ENCODE measurements at places on chromosomes 16 and 17.

GRCh38 chr17:80970044-80970761 is 21.4 kb upstream of the CHMP6 start:
- peak; percentile 35 for DNase-seq

- DNase-seq, result no peak
Measured at GRCh38 chr17:56468840-56469239, 124.7 kb upstream of the NOG start.

GRCh38 chr17:17493986-17494466 is 2.2 kb downstream of the RASD1 start:
- no peak for DNase-seq

DNA sequence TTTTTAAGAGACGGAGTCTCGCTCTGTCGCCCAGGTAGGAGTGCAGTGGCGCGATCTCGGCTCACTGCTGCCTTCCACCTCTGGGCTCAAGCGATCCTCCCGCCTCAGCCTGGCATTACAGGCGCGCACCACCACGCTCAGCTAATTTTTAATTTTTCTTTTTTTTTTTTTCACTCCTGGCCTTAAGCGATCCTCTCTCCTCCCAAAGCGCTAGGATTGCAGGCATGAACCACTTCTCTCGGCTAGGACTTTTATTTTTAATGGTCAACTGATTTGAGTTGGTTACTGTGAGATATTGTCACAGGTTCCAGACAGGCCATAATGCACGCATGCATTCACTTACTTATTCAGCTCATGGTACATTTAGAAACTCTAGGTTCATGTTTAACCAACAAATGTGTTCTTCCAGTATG is 888 bp downstream of the PIGW start:
- no peak for DNase-seq

DNA sequence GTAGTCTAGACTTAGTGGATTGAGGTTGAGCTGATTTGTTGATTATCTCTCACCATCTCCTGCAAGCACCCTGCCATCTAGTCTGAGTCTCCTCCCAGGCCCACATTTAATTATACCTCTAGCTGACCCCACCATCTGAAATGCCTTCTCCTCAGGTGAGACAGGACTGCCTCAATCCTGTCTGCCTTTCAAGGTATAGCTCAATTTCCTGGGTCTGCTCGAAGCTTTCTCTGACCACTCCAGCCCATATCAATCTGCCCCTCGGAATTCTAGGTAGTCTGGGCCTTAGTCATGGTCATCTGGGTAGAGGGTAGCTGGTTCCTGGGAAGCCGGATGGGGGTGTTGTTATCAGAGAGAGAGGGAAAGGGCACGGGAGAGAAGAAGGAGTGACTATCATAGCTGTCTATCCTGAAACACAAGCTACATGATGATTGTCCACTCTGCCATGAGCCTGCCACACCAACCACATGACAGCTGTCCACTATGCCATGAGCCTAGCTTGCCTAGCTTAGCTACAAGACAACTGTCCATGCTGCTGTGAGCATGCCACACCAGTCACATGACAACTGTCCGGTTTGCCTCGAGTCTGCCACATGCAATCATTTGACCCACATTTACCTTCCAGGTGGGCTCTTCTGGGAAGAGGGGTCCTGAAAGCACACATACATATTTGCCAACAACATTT is 34.4 kb downstream of the LYRM9 start:
- DNase-seq, result no peak

GRCh38 chr16:71848622-71849021 is 2.8 kb downstream of the ATXN1L start:
- DNase-seq, result no peak

Data from activated CD4-positive, alpha-beta T cell treated with anti-CD3 and anti-CD28 coated beads for 24 hours (primary cell).